Activated CD4-positive, alpha-beta T cell treated with anti-CD3 and anti-CD28 coated beads for 48 hours (primary cell): ENCODE measurements at places on chromosomes 7 and 10.

DNA sequence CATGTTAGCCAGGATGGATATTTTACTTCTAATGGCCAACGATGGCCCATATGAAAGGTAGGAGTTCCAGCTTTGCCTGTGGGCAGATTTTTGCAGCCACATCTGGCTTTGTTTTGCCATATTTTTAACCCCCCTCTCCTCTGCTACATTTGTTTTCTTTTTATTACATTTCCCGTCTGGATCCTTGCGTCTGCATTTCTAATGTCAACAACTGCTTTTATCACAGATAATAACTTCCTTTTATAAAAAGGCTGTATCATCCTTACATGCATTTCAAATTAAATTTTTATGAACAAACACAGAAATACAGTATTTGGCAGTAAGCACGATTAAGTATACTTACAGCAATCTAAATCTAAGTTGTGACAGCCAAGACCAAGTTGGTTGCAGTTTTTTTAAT lies 156.0 kb downstream of the BAMBI start:
- no peak for DNase-seq

- DNase-seq = no peak
These were observed 247.3 kb upstream of the PITRM1 start for GRCh38 chr10:3419719-3420495.

DNA sequence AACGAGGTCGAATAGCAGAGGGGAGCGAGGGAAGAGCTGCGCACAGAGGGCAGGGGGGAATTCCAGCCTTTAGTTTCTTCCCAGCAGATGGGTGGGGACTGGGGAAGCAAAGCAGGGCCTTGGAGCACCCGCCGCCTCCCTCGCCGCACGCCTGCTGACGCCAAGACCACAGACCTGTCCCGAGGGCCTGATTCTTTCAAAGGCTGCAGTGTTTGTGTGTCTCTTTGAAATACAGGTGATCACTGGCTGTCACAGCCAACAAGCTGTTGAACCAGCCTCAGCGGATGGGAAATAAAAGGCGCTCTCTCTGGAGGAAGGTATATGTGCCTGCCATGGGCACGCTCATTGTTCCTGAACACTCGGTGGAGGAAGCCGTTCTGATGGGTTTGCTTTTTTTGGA lies 119.3 kb downstream of the FAM53B start:
- DNase-seq = no peak

DNA sequence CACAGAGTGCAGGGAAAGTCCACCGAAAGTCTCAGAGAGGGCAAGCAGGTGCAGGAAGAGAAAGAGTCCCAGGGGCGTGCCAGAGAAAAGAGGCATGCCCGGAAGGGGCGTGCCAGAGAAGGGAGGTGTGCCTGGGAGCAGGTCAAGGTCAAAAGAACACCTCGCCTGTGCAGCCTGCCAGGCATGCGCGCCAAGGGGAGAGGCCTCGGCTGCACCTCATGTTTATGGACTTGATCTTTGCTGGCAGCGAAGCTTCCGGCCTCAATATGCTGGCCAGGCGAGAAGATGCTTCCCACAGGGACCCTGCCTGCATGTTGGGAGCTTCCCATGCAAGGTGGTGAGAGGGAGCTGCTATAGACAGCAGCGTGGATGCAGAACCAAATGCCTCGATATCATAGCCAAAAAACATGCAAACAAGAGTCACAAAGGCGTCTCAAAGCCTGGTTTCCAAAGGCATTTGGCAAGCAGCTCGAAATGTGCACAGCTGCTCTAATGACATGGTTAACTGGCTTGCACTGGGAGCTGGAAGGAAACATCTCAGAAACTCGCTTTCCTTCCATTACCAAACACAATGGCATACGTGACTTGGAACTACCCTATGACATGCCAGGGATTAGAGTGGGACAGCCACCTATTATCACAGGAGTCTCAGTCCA lies 192.5 kb upstream of the PPP2R2D start:
- DNase-seq = no peak

DNA sequence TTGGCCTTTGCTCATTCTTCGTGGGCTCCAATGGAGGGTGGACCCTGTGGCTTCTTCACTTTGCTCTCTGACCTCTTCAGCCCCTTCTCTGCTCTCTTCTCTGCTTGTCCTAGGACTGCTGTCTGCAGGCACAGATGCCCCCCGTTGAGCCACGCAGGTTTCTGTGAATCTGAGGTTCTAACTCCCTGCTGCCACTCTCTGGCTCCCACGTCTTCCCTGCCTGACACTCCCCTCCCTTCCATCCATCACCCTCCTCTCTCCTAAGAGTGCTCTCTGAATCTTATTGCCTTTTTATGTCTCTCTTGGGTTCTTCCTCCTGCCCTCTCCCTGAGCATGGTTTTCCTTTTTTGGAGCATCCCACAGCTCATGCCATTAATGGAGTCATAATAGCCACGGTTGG lies 499.5 kb upstream of the GALNT17 start:
- DNase-seq = no peak
